CD4-positive, alpha-beta memory T cell (primary cell): ENCODE measurements at places on chromosomes 5 and 9. TPM values are rescaled to one million over a fixed set of nuclear protein-coding genes. Genes with fewer than 3 reads are reported as not detected.
A peak's percentile ranks its signal among the peaks of the same experiment; 100 is the strongest.

Gene ENTPD8
- total RNA-seq = not detected

GRCh38 chr5:115831163-115831768 lies 10.1 kb downstream of the ATG12 start:
- DNase-seq = peak; percentile 41

DNA sequence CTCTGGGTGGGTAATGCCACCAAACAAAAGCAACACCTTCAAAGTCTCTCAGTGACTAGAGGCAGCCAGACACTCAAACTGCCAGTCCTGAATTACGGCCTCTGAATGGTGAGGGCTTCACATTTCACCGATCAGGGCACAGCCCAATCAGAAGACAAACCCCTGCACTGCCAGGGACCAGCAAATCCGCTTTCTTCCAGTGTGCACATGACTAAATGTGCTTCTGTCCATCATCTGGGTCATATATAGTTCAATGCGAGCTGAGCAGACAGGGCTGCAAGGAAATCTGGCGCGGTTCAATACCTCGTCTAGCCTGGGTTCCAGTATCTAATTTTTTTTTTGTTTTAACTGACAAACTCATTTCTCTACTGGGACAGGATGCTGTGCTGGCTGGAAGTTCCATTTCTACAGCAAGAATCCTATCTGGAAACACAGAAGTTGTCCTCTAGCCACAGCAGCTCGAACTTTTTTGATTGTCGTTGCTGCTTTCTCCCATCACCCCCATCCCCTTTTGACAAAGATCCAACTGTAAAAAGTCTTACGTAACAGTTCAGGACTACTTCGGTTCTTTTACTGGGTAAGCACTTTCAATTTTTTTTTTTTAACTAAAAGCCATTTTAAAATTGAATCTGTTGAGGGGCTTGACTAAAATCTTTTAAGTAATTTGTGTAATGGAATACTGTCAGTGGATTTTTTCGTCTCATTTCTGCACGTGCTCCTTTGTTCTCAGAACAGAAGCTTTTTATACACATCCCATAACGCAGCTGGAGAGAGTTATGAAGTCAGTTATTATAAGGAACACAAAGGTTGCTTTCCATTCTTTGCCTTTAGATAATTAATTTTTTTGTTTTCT lies 112.7 kb downstream of the NR6A1 start:
- no peak for DNase-seq

DNA sequence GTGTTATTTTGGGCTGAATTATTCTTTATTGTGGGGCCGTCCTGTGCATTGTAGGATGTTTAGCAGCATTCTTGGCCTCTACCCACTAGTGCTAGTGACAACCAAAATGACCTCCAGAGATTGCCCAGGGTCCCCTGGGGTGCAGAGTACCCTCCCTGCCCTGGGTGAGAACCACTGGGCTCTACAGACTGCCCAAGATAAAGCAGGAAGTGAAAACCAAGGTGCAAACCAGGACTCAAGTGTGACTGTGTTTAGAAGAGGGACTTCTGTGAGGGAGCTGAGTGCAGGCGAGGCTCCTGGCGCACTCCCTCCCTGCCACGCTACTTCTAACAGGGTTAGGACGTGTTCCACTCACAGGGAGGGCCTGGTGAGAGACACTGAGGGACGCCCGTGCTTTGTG lies 41.6 kb downstream of the USP20 start:
- no peak for DNase-seq

Gene SHOC1
- total RNA-seq = not detected

Gene PCDHGB3
- 0.76 TPM for total RNA-seq

Gene NUP214
- total RNA-seq = 79.5 TPM

Gene PCDHGB2
- total RNA-seq = 0.55 TPM

GRCh38 chr5:125654392-125654791 lies 768.8 kb upstream of the GRAMD2B start:
- no peak for DNase-seq

Gene MCTP1
- total RNA-seq = not detected

- no peak for DNase-seq
These were observed 32.7 kb downstream of the KCNIP1 start for GRCh38 chr5:170536525-170536924.

- no peak for DNase-seq
These were observed 135.2 kb downstream of the BARX1 start for GRCh38 chr9:93819905-93820304.

Gene TMC1
- total RNA-seq = not detected

Gene ZNF608
- total RNA-seq = not detected

- no peak for DNase-seq
These were observed 133.6 kb downstream of the NFIB start for GRCh38 chr9:14180093-14180959.

- no peak for DNase-seq
These were observed 379.0 kb downstream of the GLIS3 start for GRCh38 chr9:3920604-3921582.

Gene IL33
- not detected for total RNA-seq

Gene NXNL2
- not detected for total RNA-seq

Gene PCDHA1
- total RNA-seq = not detected

DNA sequence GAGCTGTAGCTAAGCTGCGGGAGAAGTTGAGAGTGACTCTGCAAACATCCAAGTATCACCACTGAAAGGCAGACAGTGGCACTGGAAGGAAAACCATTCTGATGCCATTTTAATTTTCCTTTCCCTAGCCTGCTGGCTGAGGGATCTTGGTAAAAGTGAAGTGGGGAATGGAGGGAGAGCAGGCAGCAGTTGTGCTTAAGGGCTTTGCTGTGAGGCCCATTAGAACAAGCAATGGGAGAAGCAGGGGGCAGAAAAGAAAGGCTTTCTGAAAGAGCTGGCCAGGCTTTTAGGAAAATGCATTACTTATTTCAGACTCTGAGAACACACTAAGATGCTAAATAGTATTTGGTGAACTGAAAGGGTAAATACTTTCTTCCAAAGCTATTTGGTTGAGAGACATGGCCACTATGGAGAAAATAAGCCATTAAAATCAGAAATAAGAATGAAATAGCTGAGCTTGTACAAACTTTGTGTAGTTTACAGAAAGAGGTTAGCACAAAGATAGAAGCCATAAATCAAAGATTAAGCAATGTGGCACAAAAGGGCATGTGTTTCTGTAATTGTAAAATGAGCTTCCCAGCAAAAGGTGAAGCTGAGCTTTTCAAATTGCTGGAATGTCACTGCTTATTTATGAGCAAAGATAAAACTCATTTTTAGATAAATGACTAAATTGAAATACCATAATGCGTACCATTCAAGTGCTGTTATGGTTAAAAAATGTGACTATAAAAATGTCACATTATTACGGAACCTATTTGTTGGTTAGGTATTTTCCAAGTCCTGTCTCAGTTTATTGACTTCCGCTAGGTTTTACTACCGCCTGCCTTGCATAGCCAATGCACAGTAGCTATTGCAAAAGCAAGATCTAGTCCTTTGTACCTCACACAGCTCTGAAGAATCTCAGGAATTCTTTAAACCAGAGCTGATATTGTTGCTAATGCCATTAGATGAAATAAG lies 20.8 kb downstream of the SNCAIP start:
- DNase-seq = no peak

Gene TRIM7
- 4.2 TPM for total RNA-seq

- DNase-seq = no peak
These were observed 60.9 kb upstream of the IL17B start for GRCh38 chr5:149439899-149440542.

GRCh38 chr5:134129411-134130238 lies 15.1 kb downstream of the TCF7 start:
- peak; percentile 48 for DNase-seq

- no peak for DNase-seq
These were observed 28.9 kb downstream of the TYRP1 start for GRCh38 chr9:12722131-12722530.

- no peak for DNase-seq
These were observed 130.1 kb downstream of the GPBP1 start for GRCh38 chr5:57303985-57304384.

Gene PALM2AKAP2
- total RNA-seq = not detected

DNA sequence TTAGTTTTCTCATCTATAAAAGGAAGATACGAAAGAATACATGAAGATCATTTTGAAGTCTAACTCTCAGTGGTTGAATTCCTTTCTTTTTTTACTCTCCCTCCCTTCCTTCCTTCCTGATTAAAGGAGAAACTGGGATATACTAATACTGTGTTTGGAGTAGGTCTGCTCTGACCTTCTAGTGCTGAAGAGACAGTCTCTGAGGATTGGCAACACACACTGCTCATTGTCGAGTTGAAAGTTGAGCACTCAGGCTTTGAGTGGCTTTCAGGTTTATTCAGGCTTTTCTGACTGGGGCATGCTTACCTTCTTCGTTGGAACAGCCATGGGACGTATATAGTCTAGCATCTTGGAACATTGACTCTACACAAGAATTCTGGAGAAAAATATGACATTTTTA lies 86.9 kb upstream of the RPS23 start:
- DNase-seq = no peak

Gene CDX1
- not detected for total RNA-seq

DNA sequence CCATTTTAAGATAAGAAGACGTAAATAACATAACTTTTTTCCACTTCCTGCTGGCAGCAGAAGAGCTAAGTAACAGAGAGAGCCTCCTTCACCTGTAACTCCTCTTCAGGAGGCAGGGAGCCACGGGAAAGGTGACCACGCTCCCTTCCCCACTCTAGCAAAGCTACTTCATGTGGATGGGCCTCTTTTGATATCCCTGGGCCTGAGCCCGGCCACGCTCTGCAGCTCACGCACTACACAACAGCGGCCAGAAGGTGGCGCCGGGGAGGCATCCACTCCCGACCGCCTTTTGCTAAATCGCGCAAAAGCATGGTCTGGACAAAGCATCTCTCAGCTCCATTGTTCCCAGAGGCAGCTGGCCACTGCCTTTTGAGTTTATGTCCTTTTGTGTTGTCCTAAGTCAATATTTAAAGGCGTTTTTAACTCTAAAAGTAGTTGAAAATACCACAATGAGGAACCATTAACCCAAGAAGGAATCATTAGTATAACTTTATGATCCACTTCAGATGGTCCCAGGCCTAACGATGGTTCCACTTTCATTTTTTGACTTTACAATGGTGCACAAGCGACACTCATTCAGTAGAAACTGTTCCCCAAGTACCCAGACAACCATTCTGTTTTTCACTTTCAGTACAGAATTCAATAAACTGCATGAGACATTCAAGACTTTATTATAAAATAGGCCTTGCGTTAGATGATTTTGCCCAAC lies 23.6 kb downstream of the CMBL start:
- peak; percentile 76 for DNase-seq

GRCh38 chr5:88438006-88438405 lies 169.4 kb upstream of the TMEM161B start:
- DNase-seq = no peak

Gene GBA2
- total RNA-seq = 61.1 TPM

Gene AGTPBP1
- 56.7 TPM for total RNA-seq

DNA sequence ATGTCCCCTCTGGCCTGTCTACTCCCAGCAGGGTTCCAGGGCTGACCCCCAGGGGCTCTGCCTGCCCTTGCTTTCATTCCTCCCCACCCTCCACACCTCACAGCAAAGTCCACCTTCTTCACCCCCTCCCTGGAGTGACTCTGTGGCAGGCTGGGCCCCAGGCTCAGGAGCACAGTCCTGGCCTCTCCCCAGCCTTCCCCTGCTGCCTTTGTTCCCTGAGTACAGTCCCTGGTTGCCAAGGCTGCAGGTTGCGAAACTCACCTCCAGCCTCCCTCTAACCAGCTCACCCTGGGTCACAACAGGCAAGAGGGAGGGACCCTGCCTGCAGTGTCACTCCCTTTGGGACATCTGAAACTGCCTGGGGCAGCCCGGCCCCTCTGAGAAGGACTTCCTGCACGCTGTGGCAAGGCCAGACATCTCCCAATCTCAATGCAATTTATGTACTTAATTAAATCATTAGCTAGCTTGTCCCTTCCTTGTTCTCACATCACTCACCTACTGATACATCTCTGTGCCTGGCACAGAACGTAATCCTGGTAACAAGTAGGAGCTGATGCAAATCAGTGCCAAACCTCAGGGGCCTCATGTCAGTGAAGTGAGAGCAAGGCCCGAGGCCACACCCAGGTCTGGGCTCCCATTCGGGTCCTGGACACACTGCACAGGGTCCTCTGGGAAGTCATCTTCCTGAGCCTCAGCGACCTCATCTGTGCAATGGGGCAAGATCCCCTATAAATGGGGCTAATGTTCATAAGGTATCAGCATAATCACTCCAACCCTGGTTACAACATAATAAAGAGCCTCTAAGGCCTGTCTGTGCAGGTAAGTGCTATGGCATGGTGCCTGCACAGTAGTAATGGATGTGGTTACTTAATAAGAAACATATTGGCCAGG lies 27.3 kb upstream of the TRIM14 start:
- DNase-seq = no peak

Gene SNX24
- 4.4 TPM for total RNA-seq

- no peak for DNase-seq
These were observed 69.3 kb downstream of the TRIM36 start for GRCh38 chr5:115100319-115100955.

GRCh38 chr9:131167146-131167692 lies 41.8 kb downstream of the NUP214 start:
- DNase-seq = no peak

DNA sequence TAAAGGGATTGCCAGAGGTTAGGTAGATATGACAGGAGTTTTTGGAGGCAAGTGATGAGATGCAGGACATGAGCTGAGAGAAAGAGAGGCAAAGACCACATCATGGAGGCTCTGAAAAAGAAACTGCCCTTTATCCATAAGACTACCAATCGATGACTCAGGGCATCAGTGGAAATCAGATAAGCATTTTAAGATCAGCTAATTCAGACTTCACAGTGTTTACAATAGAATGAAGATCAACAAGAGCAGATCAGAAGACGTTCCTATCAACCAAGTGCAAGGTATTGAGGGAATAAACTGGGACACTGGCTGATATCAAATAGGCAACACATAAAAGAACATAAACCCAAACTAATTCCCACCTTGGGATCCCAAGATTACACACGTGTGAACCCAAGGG lies 227.2 kb downstream of the SLCO4C1 start:
- DNase-seq = no peak

GRCh38 chr5:178206166-178207101 lies 2.1 kb downstream of the HNRNPAB start:
- DNase-seq = peak; percentile 33

- DNase-seq = no peak
These were observed 2053.1 kb downstream of the EFNA5 start for GRCh38 chr5:105617436-105618215.
